Aorta (tissue), 5 donors: ENCODE measurements at places on chromosomes 3 and 15.

DNA sequence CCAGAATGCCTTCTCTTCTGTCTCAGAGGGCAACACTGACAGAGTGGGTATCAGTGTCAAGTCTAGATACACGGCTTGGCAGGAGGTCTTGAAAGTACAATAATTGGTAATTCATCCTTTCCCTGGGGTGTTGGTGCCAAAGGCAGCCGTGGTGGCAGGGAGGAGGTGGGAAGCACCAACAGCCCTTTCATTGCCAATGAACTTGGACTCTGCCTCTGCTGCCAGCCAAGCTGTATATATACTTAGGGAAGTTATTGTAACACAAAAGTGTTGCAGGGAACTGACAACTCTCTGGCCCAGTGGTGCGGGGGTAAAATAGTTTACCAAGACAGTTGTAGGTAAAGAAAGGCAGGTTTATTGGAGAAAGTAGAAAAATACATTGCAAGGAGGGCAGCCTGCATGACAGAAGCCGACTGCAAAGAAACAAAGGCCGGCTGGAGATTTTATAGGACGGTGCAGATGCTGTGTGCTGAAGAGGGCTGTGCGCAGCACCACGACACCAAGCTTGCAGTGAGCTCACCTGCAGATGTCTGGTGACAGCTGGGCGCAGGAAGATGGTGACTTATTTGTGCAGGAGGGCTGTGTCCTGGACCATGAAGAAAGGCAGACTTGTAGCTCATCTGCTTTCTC lies 4.0 kb upstream of the FAM3D start:
- H3K27me3 ChIP-seq, result no peaks in the 10 kb centered on the region
- no peak for DNase-seq
- no peak overlapping the region for H3K27ac ChIP-seq
- H3K4me1 ChIP-seq, result no peaks in the 10 kb centered on the region

GRCh38 chr15:49421991-49422390 lies 1.1 kb upstream of the FGF7 start:
- H3K27me3 ChIP-seq, result no peaks in the 10 kb centered on the region
- H3K4me3 ChIP-seq, result no peak overlapping the region
- H3K27ac ChIP-seq, result no peak overlapping the region
- DNase-seq, result peak; percentile 53
- H3K4me1 ChIP-seq, result no peaks in the 10 kb centered on the region

- DNase-seq, result no peak
- H3K4me3 ChIP-seq, result no peak overlapping the region
- no peaks in the 10 kb centered on the region for H3K4me1 ChIP-seq
- H3K27me3 ChIP-seq, result no peaks in the 10 kb centered on the region
Measured at GRCh38 chr3:139689122-139689521, 11.3 kb upstream of the NMNAT3 start.

GRCh38 chr3:39130026-39130425 lies 22.5 kb downstream of the TTC21A start:
- H3K27me3 ChIP-seq, result no peaks in the 10 kb centered on the region
- no peak for DNase-seq
- no peaks in the 10 kb centered on the region for H3K4me1 ChIP-seq
- H3K27ac ChIP-seq, result no peak overlapping the region
- no peak overlapping the region for H3K4me3 ChIP-seq

- no peak overlapping the region for H3K4me3 ChIP-seq
- no peak overlapping the region for H3K27ac ChIP-seq
- DNase-seq, result no peak
- H3K36me3 ChIP-seq, result no peaks in the 10 kb centered on the region
Measured at GRCh38 chr3:83890039-83890762, 1068.6 kb upstream of the CADM2 start.

GRCh38 chr15:41513506-41514227 lies at the start of gene LTK:
TSS of gene LTK (minus strand) at chr15:41513827. CDS start at chr15:41513709, 118 bp downstream.
- no peak within 1 kb of the TSS for H3K4me3 ChIP-seq
- H3K36me3 ChIP-seq, result peaks cover 2% of the 10 kb centered on the region
- H3K4me1 ChIP-seq, result no peaks in the 10 kb centered on the region
- H3K27ac ChIP-seq, result no peak within 1 kb of the TSS
- H3K27me3 ChIP-seq, result no peaks in the 10 kb centered on the region
- DNase-seq, result no peak

DNA sequence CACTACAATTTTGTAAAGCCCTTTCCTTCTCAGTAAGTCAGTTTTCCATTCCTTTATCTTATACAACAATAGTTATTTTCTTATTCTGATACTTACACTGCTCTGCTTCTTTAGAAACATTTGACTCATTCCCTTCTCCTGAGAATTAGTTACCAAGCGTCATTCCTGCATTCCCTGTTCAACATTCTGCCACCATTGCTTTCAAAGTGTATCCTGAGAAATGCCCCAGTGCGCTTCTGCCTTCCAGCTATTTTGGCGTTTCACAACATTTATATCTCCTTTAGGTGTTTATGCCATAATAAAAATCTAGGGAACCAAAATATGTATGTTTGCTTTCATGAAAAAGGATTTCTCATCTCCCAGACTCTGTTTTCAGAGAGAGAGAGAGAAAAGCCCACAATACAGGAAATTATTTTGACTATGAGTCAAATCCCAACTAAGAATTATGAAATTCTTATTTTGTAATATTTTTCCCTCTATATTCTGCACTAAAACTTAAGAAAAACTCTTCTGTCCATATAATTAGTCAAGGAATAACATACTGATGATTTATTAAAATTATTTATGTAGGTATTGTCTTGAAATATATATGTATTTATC lies 118.2 kb upstream of the RAP2B start:
- no peak overlapping the region for H3K4me3 ChIP-seq
- DNase-seq, result no peak
- H3K27me3 ChIP-seq, result no peaks in the 10 kb centered on the region
- H3K27ac ChIP-seq, result no peak overlapping the region

- no peaks in the 10 kb centered on the region for H3K4me1 ChIP-seq
- H3K27me3 ChIP-seq, result no peaks in the 10 kb centered on the region
- no peak overlapping the region for H3K4me3 ChIP-seq
- no peaks in the 10 kb centered on the region for H3K36me3 ChIP-seq
- H3K27ac ChIP-seq, result no peak overlapping the region
Measured at GRCh38 chr3:196273655-196274054, 13.9 kb downstream of the PCYT1A start.

DNA sequence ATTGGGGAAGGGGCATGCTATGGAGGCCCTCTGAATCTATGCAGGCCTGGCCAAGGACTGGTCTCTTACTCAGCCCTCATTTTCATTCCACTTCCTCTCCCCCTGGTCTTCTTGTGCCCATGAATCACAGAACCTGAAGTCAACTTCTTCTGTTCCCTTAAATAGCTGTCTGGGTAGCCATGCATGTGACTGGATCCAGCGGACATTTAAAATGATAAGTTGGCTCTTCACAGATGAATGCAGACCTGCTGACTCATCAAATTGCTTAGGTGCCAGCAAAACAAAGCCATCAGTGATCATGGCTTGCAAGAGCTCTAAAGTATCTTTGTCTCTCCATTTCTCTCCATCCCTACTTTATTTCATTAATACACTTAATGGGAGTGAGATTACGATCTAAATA lies 90.1 kb upstream of the CADPS start:
- H3K36me3 ChIP-seq, result no peaks in the 10 kb centered on the region
- no peak overlapping the region for H3K27ac ChIP-seq
- H3K4me3 ChIP-seq, result no peak overlapping the region
- no peak for DNase-seq
- no peaks in the 10 kb centered on the region for H3K4me1 ChIP-seq

DNA sequence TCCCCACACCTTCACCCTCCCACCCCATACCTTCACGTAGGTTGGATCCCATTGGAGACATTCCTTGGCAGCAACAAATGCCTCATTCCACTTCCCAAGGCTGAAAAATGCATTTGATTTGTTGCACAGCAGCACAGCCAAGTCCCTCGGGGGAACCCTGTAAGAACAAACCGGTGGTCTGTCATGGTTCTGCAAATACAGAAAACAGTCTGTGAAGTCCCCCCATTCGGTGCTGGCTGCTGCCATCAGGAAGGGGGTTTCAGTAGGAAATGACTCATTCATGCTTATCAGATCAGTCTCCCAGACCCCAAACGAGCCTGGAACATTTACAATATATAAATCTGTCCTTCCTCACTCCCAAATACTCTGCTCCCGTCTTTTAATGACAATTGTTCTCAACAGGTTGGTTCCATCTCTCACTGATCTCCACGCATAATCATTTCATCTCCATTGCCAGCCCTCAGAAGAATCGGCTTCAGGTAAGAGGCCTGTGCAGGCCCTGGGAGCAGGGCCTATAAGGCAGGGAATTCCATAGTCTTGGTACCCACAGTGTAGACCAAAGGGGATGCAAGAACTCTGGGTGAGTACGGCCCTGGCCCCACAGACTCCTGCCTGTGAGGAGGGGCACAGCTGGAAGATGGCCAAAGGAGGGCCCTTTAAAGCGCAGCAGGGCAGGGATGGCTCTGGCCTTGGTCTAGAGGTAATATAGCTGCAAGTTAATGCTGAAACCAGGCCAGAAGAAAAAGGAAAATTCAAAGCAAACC lies 41.6 kb downstream of the TRANK1 start:
- H3K27ac ChIP-seq, result no peak overlapping the region
- H3K4me3 ChIP-seq, result no peak overlapping the region
- no peak for DNase-seq
- H3K27me3 ChIP-seq, result no peaks in the 10 kb centered on the region

- no peak for DNase-seq
- no peaks in the 10 kb centered on the region for H3K36me3 ChIP-seq
- no peak overlapping the region for H3K4me3 ChIP-seq
- H3K27ac ChIP-seq, result no peak overlapping the region
- H3K27me3 ChIP-seq, result no peaks in the 10 kb centered on the region
Measured at GRCh38 chr3:127857333-127857732, 35.0 kb upstream of the MGLL start.

DNA sequence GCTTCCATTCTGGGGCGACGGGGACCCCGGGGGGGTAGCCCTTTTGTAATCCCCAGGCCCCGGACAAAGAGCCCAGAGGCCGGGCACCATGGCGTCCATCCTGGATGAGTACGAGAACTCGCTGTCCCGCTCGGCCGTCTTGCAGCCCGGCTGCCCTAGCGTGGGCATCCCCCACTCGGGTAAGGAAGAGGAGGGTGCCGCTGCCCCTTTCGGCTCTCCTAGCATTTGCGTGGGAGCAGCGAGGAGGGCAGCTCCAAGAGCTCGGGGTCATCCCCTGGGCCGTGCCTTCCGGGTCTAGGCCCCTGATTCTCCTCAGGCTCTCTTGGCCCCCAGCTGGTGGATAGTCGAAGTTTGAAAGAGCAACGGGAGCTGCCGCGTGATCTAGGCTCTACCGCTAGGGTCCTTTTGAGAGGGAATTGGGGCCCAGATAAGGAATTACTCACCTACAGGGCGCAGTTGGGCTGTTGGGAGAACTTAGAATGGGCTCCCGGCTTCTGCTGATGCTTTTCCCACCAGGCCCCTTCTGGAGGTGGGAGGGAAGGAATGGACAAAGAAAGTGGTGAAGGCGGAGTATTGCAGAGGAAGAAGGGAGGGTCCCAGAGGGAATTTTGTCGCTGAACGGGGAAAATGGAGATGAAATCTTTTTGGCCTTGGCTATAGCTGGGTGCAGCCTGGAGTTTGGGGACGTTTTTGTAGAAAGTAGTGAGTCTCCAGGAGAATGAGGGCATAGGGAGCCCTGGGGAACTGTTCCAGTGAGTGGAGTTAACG lies 615 bp downstream of the VPS18 start:
- no peaks in the 10 kb centered on the region for H3K4me1 ChIP-seq
- DNase-seq, result peak; percentile 85
- H3K4me3 ChIP-seq, result peak overlapping the region; percentile 82
- no peaks in the 10 kb centered on the region for H3K27me3 ChIP-seq
- H3K27ac ChIP-seq, result peak overlapping the region; percentile 28

DNA sequence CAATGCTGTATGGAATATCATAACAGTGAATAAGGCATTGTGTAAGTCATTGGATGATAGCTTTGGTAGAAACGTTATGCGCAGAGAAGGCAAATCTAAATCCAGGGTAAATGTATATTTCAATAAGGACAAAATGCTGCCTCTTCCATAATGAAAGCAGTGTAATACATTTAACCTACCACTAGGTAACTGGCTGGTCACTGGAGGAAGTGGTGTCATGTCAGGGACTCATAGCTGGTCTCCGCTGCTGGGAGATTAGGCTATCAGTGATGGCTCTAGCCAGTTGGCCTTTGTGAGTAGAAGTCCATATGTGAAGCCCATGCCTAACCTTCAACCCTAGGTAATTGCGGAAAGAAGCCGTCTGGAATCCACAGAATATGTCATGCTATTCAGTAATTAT lies 140.9 kb downstream of the NLGN1 start:
- no peak overlapping the region for H3K27ac ChIP-seq
- no peak overlapping the region for H3K4me3 ChIP-seq
- no peak for DNase-seq
- no peaks in the 10 kb centered on the region for H3K36me3 ChIP-seq
- H3K27me3 ChIP-seq, result no peaks in the 10 kb centered on the region
- H3K4me1 ChIP-seq, result no peaks in the 10 kb centered on the region

DNA sequence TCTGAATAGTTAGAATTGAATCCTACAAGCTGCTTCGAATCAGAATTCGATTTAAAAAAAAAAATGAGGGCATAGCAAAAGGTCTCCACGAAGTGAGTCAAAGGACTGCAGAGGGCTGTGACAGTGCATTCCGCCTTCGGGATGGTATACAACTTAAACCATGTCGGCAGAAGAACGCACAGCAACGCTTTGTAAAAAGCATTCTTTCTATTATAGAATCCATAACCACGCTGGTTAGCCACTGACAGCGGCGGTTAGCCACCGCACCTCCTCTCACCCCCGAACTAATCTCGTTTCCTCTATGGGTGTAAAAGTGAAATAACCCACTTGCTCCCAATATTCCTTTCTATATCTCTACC lies 664 bp upstream of the PIK3CA start:
- H3K4me1 ChIP-seq, result no peaks in the 10 kb centered on the region
- peak overlapping the region; percentile 94 for H3K4me3 ChIP-seq
- H3K27ac ChIP-seq, result peak overlapping the region; percentile 14
- H3K27me3 ChIP-seq, result no peaks in the 10 kb centered on the region
- peak; percentile 56 for DNase-seq

GRCh38 chr3:71206305-71207165 lies 377.0 kb downstream of the FOXP1 start:
- DNase-seq, result no peak
- H3K36me3 ChIP-seq, result no peaks in the 10 kb centered on the region
- no peak overlapping the region for H3K4me3 ChIP-seq

DNA sequence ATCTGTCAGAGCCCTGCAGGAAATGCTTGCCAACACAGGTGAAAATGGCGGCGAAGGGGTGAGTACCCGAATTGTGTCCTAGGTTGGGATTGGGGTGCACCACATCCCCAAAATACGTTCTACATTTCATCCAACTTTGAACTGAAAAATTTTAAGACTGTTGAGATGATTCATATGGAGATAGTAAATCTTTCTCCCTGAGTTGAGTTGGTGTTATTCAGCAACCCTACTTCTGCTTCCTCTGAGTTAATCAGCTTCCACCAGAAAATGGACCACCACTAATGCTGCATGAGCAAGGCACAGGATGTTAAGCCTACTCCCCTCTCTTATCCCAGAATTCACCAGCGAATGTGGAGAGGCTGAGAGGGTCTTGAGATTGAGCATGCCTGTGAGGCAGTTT lies 192.9 kb downstream of the RYR3 start:
- no peak overlapping the region for H3K27ac ChIP-seq
- H3K36me3 ChIP-seq, result no peaks in the 10 kb centered on the region
- H3K27me3 ChIP-seq, result no peaks in the 10 kb centered on the region
- peaks cover 16% of the 10 kb centered on the region for H3K4me1 ChIP-seq
